Stimulated activated CD8-positive, alpha-beta memory T cell treated with anti-CD3 and anti-CD28 coated beads, Interleukin-2, amount 100 ng/mL, for 1 hour (primary cell): ENCODE measurements at places on chromosomes 1 and 21.

- DNase-seq, result no peak
Measured at GRCh38 chr1:149848340-149849110, 50.8 kb upstream of the BOLA1 start.

GRCh38 chr1:3183813-3184212, 114.8 kb downstream of the PRDM16 start:
- DNase-seq, result no peak

GRCh38 chr1:233662575-233663304, 48.8 kb downstream of the KCNK1 start:
- no peak for DNase-seq

DNA sequence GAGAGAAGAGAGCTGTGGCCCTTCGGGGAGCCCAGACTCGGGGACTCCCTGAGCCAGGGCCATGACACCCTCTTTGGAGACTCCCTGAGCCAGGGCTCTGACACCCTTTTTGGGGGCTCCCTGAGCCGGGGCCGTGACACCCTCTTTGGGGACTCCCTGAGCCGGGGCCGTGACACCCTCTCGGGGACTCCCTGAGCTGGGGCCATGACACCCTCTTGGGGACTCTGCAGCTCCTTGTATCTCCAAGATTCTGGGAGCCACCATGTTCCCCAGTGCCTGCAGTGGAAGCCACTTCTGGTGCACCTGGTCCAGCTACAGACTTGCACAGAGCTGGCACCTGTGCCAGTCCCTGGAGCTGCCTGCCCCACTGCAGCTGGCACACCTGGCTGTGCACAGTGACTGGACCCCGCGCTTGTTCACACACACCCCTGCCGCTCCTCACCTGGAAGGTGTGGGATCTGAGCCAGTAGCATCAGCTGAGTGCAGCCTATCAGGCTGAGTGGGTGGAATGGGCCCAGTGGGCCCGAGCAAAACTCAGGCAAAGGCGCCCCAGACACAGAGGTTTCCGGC, 3.8 kb upstream of the SSU72 start:
- DNase-seq, result no peak

DNA sequence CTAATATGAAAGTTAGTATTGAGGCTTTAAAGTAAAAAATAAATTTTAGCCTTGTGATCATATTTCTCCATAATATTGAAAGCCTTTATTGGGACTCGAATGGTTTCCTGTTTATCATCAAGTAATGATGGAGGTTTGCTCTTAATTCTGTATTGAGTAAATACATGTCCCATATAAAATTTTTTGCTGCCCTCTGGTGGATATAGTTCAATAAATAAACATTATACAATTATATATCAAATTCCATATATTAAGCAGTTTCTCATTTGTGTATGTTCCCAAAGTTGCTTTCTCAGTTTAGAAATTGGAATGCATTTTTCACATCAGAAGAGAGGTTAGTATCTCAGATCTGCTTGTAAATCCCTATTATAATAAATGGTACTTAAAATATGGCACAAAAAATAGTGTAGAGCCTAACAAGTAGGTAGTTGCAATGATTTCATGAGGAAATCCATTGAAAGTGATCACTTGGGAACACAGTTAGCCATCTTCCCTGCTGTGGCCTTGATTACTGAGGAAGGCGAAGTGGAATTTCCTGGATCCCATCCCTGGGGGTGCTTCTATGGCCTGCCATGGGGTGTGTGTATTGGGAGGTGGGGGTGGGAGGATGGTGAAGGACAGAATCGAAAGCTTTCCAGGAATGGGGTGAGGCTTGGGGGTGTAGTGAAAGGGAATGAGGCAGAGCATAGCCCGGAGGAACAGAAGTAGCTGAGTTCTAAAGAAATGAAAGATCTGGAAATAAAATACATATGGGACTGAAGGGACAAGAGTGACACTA, 84.1 kb upstream of the C21orf91 start:
- DNase-seq, result no peak

DNA sequence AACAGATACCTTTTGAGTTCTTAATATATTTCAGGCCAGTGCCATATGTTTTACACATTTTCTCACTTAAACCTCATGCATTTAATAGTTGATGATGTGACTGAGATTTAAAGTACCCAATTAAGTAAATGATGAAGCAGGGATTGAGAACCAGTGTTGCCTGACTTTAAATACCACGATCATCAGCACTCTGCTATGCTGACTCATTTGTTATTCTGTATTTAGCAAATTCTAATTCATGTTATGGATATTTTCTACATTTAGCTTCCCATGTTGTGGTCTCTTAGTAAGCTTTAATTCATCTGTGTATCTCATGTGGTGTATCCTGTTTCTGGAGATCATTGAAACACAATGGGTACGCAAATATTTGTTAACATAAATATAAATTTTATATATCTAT, 363.0 kb downstream of the PTBP2 start:
- DNase-seq, result no peak

DNA sequence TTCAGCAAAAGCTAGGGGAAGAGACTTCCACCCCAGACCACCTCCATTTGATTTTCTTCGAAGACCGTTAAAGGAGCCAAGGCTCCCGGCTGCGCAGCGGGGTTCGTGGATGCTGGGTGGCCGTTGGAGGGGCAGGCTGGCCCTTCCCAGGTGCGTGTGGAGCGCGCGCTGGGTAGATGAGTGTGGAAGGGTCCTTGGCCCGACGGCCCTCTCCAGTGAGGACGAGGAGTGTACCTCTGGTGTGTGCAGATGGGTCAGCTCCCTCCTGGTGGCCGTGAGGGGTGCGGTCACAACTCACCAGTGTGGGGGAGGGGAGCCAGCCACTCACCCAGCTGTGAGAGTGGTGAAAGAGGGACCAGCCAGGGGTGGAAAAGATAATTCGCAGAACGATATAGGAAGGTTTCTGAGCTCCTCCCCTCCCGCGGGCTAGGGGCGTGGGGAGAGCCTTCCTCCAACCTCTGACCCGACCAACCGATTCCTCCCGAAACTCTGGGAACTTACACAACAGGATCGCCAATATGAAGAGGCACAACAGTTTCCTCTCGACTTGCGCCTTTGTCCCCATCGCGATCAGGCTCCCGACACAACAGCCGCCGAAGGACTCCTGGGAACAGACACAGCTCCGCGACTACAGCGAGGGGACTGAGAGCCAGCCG, at the start of gene F11R:
TSS of gene F11R (minus strand) at position 644 of the 656 bp plus-strand sequence. CDS start at position 565, 79 bp downstream.
- DNase-seq, result no peak

DNA sequence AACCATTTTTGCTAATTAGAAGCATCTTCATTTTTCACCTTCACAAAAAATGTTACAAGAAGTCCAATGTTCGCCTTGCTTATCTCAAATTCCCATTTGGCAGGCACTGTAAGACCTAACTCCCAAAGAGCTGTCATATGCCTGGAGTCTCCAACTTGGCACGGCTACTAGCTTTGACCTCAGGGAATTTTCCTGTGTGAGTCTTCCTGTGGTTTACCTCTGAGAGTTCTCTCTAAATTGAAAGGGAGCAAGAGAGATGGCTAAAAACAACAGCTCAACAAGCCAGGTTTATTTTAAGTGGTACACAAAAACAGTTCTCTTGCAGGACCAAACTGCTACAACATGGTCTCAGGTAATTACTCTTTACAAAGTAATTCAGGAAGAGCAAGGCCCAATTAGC, 756.0 kb upstream of the ADGRL2 start:
- DNase-seq, result no peak

DNA sequence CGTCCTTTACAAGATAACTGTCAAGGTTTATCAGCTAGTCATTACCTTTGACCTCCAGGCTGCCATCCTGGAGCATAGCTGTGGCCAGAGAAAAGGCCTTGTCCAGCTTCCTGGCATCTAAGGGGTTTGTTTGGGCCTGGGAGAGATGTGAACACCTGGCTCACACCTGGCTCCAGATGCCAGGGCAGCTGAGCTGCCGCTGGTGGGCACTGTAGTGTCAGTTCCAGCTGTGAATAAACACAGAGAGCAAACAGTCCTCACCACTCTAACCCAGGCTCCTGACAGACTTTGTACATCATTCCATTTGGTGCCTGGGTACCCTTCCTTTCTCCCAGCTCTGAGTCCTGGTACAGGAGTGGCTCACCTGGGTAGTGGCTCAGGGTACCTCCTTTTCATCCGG, 14.3 kb upstream of the KCNA10 start:
- DNase-seq, result no peak

DNA sequence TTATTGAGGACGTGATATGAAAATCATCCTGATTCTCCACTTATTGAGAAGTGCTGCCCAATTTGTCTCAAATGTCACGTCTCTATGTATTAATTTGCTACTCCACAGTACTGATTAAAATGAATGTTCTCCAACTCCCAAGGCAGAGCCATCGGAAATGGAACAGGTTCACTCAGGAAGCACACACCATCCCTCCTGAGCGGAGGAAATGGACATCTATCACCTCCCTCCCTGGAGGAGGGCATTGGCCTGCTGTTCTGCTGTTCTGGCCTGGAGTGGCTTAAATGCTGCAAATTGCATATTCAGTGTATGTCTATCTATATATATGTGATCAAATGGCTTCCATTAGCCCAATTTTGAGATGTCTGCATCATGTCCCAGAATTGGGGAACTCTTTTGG, 140.5 kb downstream of the CSMD2 start:
- no peak for DNase-seq

GRCh38 chr1:96049759-96050409, 671.7 kb upstream of the PTBP2 start:
- DNase-seq, result no peak

DNA sequence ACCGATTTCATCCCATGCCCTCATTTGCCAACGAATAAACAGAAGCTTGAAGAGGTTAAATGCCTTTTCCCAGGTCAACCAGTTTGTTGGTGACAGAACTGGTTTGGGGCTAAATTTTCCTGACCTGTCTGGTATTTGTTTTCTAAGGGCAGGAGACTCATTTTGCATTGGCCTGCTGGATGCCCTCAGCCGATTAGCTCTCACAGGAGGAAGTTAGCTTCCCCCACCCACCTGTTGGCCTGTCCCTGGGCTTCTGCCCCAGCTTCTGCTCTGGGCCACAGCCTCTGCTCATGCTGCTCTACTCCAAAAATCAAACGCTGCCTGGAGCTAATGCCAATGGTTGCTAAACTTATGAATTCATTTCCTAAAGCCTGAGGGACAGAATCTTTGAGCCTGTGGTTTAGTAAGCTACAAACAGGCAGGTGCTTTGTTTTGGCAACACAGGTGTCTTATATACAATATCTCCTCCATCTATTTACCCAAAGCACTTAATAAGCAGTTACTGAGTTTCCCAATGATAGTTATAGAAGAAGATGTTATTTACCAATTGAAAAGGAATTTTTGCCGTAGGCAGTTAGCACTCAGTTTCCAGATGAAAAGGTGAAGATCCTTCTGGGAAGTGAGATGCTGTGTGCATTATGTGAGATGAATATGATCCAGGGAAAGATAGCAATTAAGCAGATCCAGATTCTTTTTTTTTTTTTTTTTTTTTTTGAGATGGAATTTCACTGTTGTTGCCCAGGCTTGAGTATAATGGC, 82.3 kb downstream of the TM2D1 start:
- no peak for DNase-seq

GRCh38 chr1:17639703-17640340, 100.3 kb downstream of the ARHGEF10L start:
- DNase-seq, result no peak

GRCh38 chr1:201409440-201409839, 10.3 kb upstream of the LAD1 start:
- DNase-seq, result no peak

GRCh38 chr1:146036965-146037646, 15.6 kb upstream of the HJV start:
- peak; percentile 51 for DNase-seq

DNA sequence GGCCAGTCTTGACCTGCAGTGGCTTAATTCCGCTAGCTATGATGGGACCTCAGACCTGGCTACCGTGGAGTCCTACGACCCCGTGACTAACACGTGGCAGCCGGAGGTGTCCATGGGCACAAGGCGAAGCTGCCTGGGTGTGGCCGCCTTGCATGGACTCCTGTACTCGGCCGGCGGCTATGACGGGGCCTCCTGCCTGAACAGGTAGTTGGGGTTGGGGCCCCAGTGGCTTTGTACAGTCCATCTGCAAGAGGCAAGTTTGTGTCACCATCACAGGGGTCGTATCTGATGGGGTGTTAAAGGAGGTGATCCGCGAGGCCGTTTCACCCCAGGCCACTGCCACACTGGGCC, 2.9 kb downstream of the KLHL17 start:
- DNase-seq, result no peak
